Progenitor cell of endocrine pancreas (in vitro differentiated cells): ENCODE measurements at places on chromosomes 4 and X. TPM values are rescaled to one million over a fixed set of nuclear protein-coding genes. Genes with fewer than 3 reads are reported as not detected.

DNA sequence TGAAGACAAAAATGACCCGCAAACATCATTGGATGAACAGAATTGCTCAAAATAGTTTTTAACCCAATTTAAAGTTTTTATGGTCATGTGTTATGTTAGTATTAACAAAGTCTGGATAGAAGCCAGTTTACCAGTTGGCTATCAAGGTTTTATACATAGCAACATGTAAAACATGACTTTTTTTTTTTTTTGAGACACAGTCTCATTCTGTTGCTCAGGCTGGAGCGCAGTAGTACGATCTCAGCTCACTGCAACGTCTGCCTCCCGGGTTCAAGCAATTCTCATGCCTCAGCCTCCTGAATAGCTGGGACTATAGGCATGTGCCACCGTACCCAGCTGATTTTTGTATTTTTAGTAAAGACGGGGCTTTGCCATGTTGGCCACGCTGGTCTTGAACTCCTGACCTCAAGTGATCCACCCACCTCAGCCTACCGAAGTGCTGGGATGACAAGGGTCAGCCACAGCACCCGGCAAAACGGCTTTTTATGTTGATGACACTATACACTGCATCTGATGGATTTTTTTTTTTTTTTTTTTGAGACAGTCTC, 3.4 kb downstream of the SAT1 start:
- DNase-seq = no peak

GRCh38 chr4:86249074-86249473, 110.8 kb downstream of the MAPK10 start:
- no peak for DNase-seq

Gene NEUROG2
- not detected in 2 replicates for total RNA-seq

Gene PRMT9
- total RNA-seq = 13.0 and 13.5 TPM in 2 replicates

Gene ASB12
- 0.22 and 0.47 TPM in 2 replicates for total RNA-seq

DNA sequence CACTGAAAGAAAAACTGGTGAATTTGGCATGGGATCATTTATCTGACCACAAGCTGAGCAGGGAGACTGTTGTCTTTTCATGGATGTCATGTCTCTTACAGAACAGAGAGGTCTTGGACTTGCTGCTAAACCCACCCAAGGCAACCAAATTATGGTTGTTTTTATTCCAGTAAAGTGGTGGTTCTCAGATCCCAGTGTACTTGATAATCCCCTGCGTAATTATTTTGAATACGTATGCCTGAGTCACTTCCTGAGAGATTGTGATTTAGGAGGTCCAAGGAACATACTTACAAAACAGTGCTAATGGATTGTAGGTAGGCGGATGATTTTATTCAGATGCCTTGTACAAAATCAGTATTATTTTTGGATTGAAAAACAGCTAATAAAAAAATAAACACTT, 585.6 kb downstream of the IL1RAPL1 start:
- no peak for DNase-seq

Gene OPRPN
- total RNA-seq = not detected in 2 replicates

GRCh38 chrX:154369449-154370299, 4.8 kb downstream of the FLNA start:
- DNase-seq = peak; percentile 56

DNA sequence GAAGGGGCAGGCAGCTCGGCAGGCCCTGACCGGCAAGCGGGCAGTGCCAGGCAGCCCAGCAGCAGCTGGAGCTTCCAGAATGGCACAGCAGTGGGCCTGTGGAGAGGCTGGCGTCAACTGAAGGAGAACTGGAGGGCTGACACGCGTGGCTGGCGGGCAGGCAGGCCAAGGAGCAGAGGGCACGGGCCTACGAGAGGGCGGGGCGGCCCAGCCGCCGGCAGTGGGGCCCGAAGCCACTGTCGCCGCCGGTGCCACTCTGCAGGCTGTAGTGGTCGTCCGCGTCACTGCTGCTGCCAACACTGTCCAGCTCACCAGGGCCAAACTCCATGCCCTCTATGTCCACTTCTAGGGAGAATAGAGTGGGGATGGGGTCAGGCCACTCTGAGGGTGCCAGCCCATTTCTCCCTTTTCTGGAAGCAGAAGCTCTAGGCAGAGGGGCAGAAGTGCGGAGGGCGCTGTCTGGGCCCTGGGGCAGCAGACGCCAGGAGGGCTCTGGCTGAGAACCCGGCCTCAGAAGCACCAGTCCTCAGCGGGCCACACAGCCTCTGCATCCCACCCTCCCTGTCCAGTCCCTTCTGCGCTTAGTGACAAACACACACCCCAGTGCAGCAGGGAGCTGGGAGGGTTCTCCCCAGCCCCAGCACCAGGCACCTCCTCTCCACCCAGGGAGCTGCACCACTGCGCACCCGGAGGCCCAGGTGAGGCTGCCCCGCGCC, 8.6 kb upstream of the HAUS3 start:
- no peak for DNase-seq

Gene TCEAL7
- total RNA-seq = 4.9 and 5.1 TPM in 2 replicates

DNA sequence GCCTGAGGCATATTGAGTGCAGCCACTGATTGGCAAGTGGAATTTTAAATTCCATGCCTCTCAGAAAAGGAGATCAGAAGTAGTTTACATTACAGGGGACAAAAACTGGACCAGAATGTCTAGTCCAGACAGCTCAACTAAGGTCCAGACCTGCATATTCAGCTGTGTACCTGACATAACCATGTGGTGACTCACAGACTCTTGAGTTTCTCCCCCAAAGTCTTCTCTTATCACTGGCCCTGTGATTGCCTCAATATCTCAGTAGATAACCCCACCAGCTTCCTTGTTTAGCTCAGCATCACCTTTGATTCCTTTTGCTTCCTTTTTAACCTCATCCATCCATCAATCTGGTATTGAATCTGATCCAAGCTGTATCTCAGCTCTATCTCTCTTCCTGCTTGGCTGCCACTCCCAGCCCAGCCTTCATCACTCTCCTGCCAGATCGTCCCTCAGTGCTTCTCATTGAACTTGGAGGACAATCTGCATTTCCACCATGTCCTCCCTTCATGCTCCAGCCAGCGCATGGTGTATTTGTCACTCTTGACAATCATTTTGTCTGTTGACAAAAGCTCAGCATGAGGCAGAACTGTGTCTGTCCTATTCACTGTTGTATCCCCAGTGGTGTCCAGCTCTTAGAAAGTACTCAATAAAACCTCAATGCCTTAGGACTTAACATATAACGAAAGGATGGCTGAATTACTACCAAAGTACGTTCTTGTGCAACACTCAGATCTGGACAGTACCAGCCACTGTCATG, 27.8 kb upstream of the SLC2A9 start:
- DNase-seq = no peak

GRCh38 chrX:150872773-150873336, 25.6 kb downstream of the CD99L2 start:
- no peak for DNase-seq

Gene CNKSR2
- total RNA-seq = 28.0 TPM in 2 replicates

GRCh38 chr4:173793937-173794510, 264.0 kb upstream of the HAND2 start:
- DNase-seq = no peak

Gene NPY2R
- total RNA-seq = not detected in 2 replicates

DNA sequence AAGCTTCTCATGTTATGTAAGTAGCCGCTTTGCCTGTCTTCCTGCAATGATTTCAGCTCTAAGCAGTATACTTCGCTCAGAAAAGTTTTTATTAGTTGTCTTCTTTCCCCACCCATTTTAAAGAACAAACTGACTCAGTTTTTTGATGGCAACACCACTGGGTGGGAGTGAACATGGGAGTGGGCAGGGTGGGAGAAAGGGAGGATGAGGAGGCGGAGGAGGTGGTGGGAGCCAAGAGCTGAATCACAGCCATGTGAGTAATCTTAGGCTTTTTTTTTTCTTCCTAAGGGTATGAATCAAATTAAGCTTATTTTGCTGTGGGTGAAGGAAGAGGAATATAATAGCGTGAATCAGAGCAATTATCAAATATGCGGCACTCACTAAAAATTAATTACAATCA, 574.3 kb upstream of the DIPK2B start:
- DNase-seq = no peak

- DNase-seq = no peak
Observed at GRCh38 chr4:151865312-151865711, 104.5 kb upstream of the GATB start.

DNA sequence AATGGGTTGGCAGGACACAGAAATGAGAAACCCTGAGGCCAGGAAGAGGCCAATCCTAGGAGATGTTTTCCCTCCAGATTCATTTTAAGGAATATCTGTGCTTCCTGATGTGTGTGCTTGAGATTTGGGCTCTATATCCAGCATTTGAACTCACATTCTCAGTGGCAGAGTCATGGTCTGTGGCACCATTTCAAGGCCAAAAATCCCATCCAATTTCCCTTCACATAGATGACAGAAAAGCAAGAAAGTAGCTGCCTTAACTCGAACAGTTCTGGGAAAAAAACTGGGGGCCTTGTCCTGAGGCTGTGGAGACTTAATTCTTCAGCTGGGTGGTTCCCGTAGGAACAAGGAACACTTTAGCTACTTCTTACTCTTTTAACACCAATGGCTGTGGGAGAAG, 27.4 kb downstream of the TAF7L start:
- DNase-seq = no peak

GRCh38 chr4:53105313-53105712, 243.2 kb downstream of the RASL11B start:
- no peak for DNase-seq

Gene CHRNA9
- total RNA-seq = 0.22 and 0.43 TPM in 2 replicates
